HuH-7.5 (cell line): ENCODE measurements at places on chromosomes 1 and 21.

DNA sequence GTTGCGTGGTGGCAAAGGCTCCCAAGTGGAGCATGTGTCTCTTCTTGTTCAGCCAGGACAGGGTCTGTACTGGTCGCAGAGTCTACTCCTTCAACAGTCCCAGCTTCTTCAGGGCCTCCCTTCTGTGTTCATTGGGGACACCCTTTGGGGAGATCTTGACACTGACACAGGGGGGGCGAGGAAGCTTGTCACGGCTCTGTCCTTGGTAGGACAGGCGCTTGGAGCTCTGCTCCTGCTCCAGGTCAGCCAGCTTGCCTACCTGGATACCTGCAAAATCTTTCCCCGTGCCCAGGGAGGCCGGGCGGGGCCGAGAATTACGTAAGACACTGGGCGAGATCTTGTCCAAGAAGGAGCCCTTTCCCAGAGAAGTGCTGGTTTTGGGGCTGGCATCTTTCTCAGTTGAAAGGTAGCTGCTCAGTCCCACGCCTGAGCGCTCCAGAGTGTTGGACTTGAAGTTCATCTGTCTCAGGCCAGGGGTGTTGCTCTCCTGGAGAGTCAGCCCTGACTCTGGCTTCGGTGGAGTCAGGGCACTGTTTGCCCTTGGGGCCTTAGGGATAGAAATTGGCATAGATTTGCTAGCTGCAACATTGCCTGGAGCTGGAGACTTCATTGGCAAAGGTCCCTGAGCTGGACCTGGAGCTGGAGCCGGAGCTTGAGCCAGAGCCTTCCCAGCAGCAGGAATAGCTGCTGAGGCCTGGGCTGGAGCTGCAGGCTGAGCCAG lies 10.5 kb downstream of the C1orf116 start:
- DNase-seq, result no peak

- DNase-seq, result no peak
These were observed 75.7 kb downstream of the PTPN14 start for GRCh38 chr1:214475746-214476145.

DNA sequence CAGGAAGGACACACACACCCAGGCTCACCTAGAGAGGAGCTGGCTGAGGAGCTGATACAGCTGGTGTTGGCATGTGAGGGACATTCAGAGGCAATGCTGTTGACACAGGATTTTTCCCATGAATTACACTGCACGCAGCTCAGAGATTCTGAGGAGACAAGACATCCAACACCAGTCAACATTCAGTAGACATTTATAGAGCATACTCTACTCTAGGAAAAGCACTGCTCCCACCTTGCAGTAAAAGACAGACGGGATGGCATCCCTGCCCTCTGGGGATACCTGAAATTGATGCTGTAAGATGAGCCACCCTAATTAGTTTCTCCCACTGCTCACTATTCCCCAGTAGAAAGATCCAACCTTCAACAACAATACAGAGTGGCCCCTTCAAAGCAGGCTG lies 5.1 kb downstream of the LYPD8 start:
- no peak for DNase-seq

DNA sequence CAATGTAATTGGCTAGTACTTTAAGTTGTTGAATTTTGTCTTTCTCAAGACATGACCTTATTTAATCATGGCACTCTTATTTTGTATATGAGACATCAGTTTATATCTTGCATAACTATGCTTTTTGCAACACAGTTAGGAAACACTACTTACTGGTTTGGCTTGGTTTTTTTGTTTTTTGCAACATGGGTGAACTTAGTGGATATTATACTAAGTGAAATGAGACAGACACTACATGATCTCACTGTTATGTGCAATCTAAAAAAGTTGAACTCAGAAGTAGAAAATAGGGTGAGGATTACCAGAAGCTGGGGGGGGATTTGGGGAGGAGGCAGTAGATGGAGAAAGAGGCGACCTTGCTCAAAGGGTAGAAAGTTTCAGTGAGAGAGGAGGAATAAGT lies 132.1 kb downstream of the PLA2G4A start:
- DNase-seq, result no peak

DNA sequence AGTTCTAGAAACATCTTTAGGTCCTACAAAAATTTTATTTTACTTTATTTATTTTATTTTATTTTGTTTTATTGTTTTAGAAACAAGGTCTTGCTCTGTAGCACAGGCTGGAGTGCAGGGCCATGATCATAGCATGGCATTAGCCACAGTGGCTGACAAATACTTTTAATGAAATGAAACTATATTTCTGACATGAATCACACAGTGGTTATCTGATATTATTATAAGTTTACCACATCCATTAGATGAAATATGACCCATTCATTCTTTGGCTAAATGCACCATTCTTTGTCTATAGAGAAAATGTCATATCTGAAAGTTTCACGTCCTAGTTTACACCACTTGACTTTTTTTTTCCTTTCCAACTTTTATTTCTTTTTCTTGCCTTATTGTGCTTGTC lies 613.4 kb upstream of the ADAMTS5 start:
- no peak for DNase-seq

DNA sequence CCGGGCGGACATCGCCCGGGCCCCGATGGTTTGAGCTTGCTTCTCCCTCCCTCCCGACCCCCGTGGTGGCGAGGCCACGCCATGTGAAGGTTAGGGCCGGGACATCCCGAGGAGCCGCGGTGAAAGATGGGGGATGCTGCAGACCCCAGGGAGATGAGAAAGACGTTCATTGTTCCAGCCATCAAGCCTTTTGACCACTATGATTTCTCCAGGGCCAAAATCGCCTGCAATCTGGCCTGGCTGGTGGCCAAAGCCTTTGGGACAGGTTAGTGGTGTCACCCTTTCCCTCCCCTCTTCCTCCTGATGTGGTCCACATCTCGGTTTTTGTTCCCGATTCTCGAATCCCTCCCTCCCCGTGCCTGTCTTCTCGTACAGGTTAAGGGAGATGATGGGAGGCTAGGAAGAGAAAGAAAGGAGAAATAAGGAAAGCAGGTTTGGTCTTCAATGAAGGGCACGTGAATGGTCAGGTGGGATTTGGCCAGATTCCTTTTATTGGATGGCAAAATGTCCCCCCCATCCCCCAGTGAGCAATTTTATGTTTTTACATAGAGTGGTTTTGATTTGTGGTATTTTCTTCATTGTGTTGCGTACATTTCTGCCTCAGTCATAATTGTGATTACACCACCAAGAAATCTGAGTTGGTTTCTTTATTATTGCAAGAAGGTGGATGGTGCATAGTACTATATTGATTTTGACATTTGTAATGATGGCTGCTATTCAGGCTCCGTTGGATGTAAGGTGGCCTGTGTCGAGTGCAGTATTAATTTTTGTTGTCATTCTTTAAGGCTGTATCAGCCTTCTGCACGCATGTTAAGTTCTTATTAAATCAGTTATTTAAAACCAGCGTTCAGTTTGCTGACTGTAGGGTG lies 1.2 kb downstream of the CAMSAP2 start:
- DNase-seq, result no peak

DNA sequence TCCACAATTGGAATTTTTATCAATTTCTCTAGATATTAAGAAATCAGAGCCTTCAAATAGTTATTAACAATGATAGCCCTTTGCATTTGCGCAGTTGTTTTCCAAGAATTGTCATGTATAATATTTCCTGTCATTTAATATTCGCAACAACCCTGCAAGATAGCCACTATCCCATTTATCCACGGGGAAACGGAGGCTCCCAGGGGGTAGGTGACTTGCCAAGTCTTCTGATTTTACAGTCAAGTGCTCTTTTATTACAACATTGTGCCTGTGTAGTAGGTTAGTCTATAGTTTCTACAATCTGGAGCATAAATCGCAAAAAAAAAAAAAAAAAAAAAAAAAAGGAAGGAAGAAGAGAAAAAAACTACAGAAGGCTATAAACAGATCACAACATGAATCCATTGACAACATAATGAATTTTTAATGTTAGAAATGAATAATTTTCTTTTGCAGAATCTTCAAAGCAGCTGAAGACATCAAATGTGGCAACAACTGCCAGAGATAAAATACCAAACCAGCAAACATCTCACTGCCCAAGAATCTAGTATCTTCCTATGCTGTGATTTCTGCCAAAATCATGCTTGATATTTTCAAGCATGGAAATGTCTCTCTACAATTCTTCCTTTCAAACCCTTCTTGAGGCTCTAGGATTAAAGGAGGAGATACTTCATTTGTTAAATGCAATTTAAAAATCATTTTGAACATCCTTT lies 125.5 kb downstream of the PTPN14 start:
- no peak for DNase-seq

- no peak for DNase-seq
These were observed 81.4 kb downstream of the NENF start for GRCh38 chr1:212514056-212514614.

GRCh38 chr21:46152927-46153246 lies 2.5 kb downstream of the FTCD start:
- DNase-seq, result no peak

DNA sequence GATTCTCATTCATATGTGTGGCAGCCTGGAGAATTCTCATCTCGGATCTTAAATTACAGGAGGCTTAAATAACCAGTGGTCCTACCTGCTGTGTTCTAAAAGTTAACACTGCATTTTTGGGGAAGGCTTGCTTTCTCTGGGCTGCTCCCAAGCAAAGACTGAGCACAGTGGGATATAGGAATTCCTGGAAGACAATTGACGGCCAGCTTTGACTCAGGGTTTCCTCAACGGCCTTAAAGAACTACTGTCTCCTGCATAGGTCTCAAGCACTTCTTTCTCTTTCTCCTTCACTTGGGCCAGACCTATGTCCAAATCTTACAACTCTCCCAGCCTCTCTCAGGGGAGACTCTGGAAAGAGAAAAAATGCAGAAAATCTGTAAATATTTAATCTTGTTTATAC lies 1.0 kb upstream of the KRTAP13-3 start:
- DNase-seq, result no peak

GRCh38 chr1:7620196-7620595 lies 150.9 kb upstream of the VAMP3 start:
- DNase-seq, result no peak

- no peak for DNase-seq
These were observed 126.1 kb downstream of the CACHD1 start for GRCh38 chr1:64595871-64596515.

DNA sequence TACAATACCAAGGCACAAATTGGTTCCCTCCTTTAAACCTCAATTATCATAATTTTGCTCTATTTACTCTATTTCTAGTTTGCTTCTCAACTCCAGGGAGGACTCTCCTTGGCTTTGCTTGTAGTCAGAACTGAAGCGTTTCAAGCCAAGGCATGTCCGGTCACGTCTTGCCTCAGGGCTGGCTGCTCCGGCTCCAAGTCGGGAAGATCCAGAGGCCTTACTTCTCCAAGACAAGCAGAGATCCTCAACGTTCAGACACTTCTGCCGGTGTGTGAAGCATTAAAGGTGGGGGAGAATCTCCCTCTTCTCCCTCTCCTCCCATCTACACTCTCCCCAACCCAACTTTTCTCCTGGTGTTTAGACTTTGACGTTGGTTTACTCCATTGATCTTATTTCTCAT lies 7.2 kb upstream of the HHAT start:
- DNase-seq, result no peak

DNA sequence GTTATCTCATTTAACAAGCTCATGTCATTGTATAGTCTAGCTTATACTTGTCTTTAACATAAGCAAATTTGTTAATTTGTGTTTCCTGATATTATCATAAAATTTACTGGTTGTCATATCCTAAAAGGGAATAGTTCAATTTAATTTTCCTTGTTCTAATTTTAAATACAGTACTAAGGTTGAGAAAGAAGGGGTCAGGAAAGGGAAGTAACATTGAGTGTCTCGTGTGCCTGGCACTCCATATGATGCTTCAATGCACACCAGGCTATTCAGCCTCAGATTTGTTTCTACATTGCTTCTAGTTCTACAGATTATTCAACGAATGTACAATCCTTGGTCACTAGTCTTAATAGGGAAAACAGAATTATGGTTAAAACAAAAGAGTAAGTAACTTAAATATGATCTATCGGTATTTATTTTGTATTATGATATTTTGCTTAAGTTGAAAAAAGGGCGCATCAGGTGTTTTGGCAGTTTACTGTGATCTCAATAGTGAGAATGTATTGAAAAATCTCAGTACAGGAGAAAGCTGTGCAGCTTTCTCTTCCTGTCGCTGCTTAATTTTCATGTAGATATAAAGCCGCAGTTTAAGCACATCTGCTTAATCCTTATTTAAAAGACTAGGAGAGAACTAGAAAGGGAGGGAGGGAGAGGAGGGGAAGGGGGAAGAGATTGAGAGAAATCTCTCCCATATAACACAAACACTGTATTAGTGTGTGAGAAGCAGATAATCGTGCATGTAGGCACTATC lies 13.0 kb downstream of the PTPRC start:
- DNase-seq, result no peak

- DNase-seq, result no peak
These were observed 381.1 kb upstream of the NCAM2 start for GRCh38 chr21:20617130-20617529.

DNA sequence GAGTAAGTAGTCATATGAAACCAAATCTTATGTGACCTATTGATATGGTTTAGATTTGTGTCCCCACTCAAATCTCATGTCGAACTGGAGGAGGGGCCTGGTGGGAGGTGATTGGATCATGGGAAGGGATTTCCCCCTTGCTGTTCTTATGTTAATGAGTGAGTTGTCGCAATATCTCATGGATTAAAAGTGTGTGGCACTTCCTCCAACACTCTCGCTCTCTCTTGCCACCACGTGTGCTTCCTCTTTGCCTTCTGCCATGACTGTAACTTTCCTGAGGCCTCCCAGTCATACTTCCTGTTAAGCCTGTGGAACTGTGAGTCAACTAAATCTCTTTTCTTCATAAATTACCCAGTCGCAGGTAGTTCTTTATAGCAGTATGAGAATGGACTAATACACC lies 241.2 kb downstream of the RGS7 start:
- no peak for DNase-seq

GRCh38 chr21:27511233-27511632 lies 544.3 kb upstream of the ADAMTS5 start:
- DNase-seq, result no peak

DNA sequence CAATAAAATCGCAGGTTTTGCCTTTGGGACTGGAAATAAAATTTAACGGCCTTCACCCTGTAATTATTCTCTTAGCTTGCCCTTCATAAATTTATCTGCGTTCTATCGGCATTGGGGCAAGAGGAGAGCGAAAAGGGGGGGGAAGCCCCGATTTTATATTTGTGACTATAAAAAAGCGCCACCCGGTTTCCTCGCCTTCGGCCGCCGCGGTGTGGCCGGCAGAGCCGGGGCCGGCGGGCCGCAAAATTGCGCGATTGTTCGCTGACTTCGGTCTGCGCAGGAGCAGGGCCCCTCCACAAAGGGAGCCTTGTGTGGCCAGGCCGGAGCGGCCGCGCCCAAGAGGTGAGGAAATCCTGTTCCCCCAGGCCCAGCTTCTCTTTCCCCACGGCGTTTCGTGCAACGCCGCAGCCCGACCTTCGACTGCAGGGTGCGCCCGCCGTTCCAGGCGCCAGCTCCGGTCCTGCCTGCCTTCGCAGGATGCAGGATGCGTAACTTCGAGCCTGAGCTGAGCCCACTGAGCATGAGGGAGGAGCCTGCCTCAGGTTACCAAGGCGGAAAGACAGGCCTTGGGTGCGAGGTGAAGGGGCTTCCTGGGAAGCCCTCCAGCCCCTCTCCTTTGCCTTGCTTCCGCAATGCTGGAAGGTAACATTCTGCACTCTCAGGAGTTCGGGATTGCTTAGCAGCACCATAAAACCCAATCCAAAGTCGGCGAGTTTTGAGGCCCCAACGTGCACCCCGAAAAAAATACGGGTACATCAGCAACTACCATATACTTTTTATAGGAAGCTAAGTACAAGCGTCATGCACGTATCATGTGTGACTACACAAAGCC lies 4.9 kb upstream of the TBX15 start:
- DNase-seq, result no peak
